ENCODE measurements at places on chromosomes 3 and 15.

DNA sequence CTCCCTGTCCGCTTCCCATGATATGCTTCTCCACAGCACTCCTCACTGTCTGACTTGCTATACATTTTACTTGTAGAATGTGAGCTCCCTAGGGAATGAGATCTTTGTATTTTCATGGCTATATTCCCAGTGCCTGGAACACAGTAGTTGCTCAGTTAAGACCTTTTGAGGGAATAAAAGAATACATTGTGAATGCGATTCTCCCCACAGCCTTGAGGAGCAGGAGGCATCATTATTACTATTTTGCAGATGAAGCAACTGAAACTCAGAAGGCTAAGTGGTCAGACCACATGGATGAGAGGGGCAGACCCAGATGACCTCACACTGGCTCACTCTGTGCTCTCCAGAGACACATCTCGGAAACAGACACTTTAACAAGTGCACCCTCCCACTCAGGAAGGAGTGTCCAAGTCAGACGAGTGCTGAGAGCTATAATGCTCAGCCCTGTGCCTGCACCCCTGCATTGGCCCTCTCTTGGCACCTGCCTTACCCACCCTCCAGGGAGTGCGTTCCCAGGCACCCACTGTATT, 46.8 kb downstream of the SST start:
- no peak for DNase-seq

- no peak for DNase-seq
These were observed 295.0 kb upstream of the ICE2 start for GRCh38 chr15:60773901-60774300.

DNA sequence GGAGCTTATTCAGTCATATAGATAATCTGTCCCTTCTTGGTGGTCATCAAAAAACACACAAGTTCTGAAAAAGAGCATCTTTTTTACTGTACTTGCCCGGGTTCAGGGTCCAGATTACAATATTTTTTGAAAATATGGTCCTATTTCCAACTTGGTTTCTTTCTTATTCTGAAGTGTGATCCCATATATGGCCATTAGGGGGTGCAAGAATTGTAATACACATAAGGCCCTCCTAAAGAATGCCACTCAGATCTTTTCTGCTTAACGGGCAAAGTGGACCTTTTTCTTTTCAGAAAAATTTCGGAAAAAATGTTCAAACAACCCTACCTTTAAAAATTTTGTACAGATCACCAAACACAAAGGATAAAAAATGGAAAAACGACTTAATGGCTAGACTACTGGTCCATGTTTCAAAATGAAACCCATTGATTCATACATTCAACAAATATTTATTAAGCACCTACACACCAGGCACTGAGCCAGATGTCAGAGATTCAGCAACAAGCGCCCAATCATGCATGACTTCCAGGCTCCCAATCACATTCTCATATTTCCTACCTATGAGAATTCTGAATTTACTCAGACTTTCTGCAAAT, 102.0 kb upstream of the MYRIP start:
- DNase-seq, result no peak

- no peak for DNase-seq
These were observed 497.9 kb upstream of the SGO1 start for GRCh38 chr3:20683910-20684309.

DNA sequence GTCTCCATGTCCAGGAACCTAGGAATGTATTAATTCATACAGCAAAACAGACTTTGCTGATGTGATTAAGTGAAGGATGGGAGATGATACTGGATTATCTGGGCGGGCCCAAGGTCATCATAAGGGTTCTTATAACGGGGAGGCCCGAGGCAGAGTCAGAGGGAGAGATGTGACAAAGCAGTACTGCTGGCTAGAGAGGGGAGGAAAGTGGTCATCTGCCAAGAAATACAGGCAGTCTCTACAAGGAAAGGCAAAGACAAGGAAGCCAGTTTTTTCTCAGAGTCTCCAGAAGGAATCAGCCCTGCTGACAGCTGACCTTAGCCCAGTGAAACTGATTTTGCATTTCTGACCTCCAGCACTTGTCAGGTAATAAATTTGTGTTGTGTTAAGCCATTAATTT, 66.2 kb upstream of the CORO2B start:
- DNase-seq, result no peak

DNA sequence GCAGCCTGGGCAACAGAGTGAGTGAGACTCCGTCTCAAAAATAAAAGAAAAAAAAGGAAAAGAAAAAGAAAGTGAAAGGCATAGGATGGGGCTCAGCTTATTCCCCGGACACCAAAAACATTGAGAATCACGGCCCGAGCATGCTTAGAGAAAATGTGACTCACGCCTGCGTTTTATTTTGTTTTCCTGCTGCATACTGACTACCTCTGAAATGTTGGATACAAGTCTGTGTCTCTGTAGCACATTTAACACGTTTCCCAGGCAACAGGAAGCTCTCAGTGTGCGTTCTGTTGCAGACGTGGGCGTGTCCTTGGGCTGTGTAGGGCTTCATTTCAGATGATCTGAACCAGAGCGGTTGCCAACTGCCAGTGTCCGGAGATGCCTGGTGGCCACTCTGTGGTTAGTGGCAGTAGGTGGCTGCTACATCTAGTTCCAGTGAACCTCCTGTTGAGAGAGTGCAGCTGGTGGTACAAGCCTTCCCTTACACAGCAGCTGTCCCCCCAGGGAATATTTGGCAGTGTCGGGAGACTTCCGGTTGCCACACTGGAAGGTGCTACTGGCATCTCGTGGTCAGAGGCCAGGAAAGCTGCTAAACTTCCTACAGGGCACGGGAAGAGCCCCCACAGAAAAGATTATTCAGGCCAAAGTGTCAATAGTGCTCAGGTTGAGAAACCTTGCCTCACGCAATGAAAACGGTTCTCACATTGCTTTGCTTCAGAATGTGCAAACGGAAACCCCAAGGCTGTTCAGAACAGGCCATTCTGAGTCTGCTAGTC, 3.0 kb downstream of the SLC51A start:
- DNase-seq, result peak; percentile 27

Measured in stimulated activated CD8-positive, alpha-beta memory T cell treated with anti-CD3 and anti-CD28 coated beads, Interleukin-2, amount 100 ng/mL, for 48 hours (primary cell).